ENCODE measurements at places on chromosomes 6 and 20.

DNA sequence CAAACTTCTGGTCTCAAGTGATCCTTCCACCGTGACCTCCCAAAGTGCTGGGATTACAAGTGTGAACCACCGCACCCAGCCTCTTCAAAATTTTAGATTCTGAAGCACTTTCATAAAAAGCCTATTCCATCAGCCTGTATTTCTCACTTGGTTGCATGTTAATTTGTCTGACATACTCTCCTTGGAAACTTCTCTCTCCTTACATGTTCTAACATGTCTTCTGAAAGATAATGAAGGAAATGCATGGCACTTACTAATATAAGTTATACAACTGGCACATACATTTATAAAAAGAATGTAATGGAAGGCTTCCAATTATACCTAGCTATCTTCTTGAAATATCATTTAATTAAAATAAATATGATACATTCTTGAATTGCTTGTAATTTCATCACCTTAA is 597.5 kb downstream of the TBC1D32 start:
- DNase-seq: no peak

- DNase-seq: no peak
Observed at GRCh38 chr20:52924411-52925271, 47.5 kb upstream of the TSHZ2 start.

- DNase-seq: no peak
Observed at GRCh38 chr6:94673251-94673650, 904.1 kb upstream of the MANEA start.

GRCh38 chr20:51098284-51098810 is 75.4 kb upstream of the KCNG1 start:
- DNase-seq: no peak

GRCh38 chr6:12751694-12752325 is 35.2 kb downstream of the PHACTR1 start:
- DNase-seq: no peak

DNA sequence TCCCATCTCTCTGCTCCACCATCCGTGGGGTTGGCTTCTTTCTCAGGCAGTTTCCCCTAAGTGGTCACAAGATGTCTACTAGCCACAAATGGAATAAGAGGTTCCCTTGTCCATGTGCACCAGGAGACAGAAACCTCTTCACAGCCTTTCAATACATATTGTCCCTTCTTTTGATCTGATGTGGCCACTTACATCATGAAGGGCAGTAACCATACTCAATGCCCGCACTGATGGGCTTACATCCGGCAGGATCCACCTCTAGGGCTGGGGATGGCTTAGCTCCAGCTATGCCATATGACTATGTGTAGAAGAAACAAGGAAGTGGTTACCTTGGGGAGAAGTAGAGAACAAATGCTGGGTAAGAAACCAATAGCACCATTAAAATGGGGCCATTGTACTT is 64.4 kb downstream of the PLEKHG1 start:
- no peak for DNase-seq

GRCh38 chr20:47233333-47234188 is 122.9 kb downstream of the ZMYND8 start:
- no peak for DNase-seq

- no peak for DNase-seq
Observed at GRCh38 chr6:6927521-6928361, 180.0 kb upstream of the RREB1 start.

GRCh38 chr20:8301655-8302054 is 169.6 kb downstream of the PLCB1 start:
- no peak for DNase-seq

DNA sequence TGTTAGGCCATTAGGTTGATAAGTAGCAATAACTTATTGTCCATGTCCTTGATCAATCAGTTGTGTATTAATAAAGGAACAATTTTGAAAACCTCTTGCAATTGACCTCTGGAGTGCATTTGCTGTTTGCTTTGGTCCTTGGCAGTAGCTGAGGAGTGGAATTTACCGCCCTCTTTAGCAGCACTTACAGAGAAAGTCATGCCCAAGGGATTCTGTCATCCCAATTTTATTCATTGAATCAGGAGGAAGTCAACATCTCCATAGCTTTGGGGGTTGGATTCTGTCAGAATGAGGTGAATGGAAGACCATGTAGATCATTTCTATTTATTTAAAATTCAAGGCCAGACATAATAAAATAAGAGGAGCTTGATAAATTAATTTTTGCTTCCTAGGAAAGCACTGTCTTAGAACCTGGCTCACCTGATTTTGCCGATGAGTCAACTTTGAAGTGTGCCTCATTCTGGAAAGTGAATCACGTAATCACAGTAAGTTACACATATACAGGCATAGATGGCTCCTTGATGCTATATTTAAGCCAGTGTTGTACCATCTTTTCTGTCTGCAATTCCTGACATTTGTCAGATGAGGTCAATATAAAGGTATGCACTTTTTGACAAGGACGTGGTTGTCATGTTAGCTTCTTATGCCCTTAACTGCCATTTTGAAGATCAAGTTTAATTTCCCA is 128.7 kb upstream of the MLIP start:
- DNase-seq: no peak

DNA sequence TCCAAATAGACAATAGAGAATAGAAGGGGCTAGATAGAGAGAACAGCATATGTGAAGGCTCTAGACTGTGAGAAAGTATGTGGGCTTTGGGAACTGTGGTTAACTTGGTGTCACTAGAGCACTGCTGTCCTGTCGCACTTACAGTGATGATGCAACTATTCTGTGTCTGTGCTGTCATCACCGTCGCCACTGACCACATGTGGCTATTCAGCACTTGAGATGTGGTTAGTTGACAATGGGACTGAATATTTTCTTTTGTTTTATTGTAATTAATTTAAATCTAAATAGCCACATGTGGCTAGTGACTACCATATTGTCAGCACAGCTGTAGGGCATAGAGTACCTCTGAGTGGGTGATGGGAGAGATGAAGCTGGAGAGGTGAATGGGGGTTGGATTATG is 39.0 kb upstream of the IFNGR1 start:
- no peak for DNase-seq

DNA sequence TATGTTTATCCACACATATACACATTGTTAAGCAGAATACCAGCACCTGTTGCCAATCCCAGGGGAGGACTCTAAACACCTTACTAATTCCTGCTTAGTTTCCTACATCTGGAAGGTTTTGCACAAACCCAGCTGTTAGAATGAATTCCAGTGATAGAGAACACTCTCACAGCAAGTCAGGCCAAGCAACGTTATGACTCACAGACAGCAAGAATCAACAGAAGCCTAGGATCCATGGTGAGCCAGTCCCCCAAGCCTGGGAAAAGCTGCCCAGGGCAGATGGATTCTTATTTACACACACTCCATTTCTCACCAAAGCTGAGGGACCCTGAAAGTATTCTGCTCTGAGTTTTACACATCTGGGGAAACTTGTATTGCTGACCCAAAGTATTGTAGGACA is 291.7 kb downstream of the SLC35F1 start:
- DNase-seq: no peak

- no peak for DNase-seq
Observed at GRCh38 chr6:124780623-124781022, 181.6 kb upstream of the RNF217 start.

GRCh38 chr6:53639520-53639919 is 26.0 kb downstream of the KLHL31 start:
- no peak for DNase-seq

DNA sequence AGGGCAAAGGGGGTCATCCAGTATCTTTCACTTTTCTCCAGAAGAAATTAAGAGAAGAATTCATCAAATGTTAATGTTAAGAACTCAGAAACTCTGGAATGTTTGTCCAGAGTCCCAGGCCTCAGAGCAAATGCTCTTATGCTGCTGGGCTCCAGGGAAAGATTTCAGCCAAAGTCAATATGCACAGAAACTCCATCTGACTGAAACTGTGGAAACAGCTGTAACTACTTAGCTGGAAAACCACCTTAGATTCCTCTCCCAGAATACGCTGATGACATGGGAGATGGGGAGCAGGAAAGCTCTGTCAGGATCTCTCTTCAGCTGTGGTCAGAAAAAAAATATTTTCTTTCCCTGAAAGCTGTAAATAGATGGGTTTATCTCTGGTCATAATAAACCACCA is 559.6 kb downstream of the RFPL4B start:
- no peak for DNase-seq

DNA sequence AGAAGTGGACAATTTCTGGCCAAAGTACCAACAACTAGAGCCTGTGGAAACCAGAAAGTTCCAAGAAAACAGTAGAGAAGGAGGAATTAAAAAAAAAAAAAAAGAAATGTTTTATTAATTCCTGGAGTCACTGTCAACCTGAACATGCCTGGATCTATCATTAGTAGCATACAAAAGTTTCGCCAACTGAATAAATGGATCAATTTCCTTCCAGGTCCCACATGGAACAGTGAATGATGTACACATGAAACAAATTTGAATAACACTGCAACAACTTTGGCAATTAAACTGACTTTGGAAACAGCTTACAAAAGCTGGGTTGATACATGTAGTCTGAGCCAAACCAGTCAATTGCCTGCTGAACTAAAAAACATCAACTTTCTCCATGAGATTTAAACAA is 90.0 kb upstream of the HMGCLL1 start:
- DNase-seq: no peak

GRCh38 chr6:151616091-151616513 is 122.3 kb downstream of the CCDC170 start:
- no peak for DNase-seq

DNA sequence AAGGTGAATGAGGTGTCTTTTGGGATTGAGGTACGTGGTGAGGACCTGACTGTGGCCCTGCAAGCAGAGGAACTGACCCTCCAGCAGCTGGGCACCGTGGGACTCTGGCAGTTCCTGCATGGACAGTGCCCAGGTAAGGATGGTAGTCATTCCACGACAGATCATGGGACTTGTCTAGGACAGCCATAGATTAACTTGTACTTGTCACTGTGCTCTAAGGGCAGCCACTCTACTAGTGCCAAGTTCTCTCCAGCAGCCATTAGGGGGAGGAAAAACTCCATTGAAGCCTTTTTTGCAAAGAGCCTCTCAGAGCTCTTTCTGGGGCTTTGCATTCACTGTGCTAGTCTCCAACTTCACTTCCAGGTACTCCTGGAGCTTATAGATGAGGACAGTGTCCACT is 20.4 kb downstream of the TAF11 start:
- DNase-seq: no peak

GRCh38 chr6:35181308-35181932 is 32.3 kb upstream of the SCUBE3 start:
- no peak for DNase-seq

- DNase-seq: no peak
Observed at GRCh38 chr6:85406641-85407075, 43.2 kb upstream of the NT5E start.

DNA sequence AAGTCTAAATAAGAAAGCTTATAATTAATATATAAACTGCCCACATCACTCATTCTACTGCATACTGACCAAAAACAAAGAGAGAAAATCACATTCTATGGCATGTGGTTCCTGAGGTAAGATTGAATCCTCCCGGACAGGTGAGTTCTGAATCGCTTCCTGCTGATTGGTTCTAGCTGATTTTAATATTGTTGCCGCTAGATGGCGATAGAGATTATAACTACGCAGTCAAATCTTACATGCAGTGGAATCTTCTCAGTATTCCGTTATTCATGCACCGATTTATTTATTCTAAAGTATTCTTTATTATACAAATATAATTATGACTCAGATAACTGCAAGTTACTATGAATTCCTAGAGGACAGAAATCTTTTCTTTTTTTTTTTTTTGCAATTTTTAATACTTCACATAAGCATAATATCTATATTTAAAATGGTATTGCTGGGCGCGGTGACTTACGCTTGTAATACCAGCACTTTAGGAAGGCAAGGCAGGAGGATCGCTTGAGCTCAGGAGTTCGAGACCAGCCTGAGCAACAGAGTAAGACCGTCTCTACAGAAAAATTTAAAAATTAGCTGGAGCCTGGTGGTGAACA is 24.2 kb upstream of the TMX4 start:
- peak; percentile 21 for DNase-seq

GRCh38 chr6:39937686-39938333 is 3.5 kb upstream of the MOCS1 start:
- no peak for DNase-seq

- no peak for DNase-seq
Observed at GRCh38 chr6:38233161-38233791, 406.5 kb downstream of the BTBD9 start.

GRCh38 chr6:98036344-98036923 is 753.4 kb upstream of the MMS22L start:
- no peak for DNase-seq

GRCh38 chr6:166825553-166826145 is 130.7 kb downstream of the RNASET2 start:
- DNase-seq: no peak

DNA sequence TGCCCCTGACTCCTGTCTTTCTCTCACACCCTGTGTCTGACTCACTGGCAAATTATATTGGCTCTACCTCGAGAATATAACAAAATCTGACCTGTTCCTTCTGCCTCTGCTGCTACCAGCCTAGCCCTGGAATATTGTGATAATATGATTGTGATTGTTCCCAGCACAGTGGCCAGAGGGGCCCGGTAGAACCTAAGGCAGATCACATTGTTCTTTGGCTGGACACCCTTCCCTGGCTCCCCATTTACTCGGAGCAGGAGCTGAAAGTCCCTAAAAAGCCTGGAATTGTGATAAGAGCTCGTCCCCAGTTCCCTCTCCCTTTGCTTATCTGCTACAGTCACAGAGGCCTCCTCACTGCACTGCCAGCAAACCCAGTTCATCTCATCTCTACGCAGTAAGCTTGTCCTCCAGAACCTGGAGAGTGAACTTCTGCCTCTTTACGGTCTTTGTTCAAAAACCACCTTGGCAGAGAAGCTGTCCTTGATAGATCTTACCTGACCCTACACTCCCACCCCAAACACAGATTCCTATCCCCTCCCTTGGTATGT is 21.8 kb downstream of the SERPINB6 start:
- DNase-seq: no peak

DNA sequence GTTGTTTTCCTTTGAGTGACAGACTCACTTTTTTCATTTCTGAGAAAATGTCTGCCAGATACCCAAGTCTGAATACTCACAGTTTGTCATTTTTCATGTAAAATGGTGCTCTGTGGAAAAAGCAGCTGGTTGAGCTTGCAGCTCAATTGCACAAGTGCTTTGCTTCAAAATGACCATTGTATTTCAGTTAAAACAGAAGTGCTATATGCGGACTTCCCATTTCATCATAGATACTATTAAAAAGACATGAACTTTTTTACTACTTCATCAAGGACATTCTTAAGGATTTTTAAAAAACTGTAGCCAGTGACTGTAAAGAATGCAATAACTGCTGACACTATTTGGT is 61.5 kb downstream of the KCNS1 start:
- no peak for DNase-seq

- DNase-seq: no peak
Observed at GRCh38 chr6:163711615-163712565, 297.4 kb downstream of the QKI start.

DNA sequence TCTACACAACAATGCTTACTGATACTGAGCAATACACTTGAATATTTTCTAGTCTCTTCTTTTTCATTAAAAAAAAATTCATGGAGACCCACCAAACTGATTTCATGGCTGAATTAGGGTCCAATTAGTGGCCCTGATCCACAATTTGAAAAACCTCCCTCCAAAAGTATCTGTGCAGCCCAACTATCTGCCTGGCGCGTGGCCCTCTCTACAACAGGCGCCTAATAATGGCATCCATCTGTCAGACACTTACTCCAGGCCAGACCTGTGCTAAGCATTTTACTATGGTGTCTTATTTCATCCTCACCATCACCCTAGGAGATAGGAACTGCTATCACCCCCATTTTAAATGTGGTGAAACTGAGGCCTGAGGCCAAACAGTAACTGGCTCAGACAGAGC is 14.0 kb downstream of the TFEB start:
- no peak for DNase-seq
